ENCODE measurements at places on chromosomes 1 and 21.

- no peak for DNase-seq
Observed at GRCh38 chr1:93603601-93604000, 78.0 kb downstream of the BCAR3 start.

DNA sequence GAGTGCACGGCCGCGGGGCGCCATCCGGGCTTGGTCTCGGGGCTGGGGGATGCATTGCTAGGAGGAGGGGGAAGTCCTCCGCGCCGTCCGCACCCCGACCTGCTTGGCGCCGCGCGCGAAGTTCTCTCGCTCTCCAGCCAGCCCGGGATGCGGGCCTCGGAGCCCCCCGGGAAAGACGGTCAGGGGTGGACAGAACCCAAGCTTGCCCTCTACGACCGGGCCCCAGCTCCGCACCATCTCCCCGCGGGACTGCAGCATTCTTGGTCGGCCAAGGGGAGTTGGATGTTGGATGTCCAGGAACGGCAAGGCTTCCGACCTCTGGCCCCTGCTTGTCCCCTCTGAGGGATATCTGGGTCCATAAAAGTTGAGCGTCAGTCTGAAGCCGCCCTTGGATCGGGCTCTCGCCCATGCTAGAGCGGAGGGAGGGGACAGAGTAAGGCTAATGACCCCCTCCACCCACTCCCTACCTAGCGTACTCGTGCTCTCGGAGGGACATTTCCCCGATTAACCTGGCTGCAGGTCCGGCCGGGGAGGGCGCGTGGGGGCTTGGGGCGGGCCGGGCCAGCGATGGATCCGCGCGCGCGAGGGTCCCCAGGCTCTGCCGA, 522 bp downstream of the DISP3 start:
- DNase-seq: no peak

GRCh38 chr1:83978056-83978455, 20.9 kb downstream of the TTLL7 start:
- no peak for DNase-seq

DNA sequence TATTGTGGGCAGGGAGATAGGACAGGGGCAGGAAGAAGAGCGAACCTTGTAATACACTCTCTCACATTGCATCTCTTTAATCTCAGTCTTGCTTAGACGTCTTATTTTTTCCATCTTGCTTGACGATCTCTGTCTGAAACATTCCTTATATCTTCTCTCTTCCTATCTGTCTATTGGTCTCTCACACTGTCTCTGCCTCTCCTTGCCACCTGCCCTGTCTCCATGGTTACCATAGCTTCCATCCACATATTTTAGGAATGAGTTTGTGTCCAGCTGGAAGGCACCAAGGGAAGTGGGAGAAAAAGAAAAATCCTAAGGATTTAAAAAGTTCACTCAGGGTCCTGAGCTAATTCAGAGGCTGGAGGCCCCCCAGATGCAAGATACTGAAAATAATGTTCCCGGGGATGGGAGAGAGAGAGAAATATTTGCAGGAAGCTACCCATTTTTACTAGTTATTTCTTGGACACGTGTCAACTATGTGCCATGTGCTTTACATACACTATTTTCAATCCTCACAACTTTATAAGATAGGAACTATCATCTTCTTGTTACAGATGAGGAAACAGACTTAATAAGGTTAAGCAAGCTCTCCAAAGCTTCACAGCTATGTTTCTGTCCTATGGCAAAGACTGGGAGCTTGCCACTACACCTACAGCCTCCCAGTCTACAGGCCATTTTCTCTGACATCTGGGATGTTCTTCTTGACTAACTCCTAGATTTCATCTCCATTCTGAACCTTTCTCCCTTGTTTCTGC, 933 bp downstream of the ANKRD34A start:
- DNase-seq: no peak

- no peak for DNase-seq
Observed at GRCh38 chr1:244106837-244107493, 55.9 kb downstream of the ZBTB18 start.

DNA sequence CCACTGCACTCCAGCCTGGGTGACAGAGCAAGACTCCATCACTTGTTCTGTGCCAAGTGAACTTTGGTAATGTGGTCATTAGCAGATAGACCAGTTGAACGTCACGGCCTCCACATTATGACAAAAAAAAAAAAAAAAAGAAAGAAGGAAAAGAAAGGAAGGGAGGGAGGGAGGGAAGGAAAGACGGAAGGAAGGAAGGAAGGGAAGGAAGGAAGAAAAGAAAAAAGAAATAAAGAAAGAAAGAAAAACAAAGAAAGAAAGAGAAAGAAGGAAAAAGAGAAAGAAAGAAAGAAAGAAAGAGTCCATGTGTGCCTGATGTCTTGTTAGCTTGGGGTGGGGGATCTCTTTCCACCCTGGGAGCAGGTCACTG, 45.3 kb downstream of the SIM2 start:
- no peak for DNase-seq

DNA sequence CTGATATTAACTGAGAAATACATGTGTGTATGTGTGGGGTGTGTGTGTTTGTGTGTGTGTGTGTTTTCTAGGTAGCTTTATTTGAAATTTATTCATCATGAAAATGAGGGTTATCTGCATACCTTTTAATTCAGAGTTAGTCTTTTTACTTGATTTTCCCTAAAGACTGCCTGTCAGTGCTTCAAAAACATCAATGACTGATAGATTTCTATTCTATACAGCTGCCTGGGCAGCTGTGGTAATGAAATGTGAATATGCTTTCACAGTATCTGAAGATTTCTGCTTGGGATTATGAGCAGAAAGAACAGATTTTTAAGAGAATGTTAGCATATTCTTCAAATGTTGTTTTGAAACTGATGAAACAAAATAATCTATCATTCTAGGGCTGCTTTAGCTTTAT, 119.7 kb upstream of the ZRANB2 start:
- DNase-seq: no peak

DNA sequence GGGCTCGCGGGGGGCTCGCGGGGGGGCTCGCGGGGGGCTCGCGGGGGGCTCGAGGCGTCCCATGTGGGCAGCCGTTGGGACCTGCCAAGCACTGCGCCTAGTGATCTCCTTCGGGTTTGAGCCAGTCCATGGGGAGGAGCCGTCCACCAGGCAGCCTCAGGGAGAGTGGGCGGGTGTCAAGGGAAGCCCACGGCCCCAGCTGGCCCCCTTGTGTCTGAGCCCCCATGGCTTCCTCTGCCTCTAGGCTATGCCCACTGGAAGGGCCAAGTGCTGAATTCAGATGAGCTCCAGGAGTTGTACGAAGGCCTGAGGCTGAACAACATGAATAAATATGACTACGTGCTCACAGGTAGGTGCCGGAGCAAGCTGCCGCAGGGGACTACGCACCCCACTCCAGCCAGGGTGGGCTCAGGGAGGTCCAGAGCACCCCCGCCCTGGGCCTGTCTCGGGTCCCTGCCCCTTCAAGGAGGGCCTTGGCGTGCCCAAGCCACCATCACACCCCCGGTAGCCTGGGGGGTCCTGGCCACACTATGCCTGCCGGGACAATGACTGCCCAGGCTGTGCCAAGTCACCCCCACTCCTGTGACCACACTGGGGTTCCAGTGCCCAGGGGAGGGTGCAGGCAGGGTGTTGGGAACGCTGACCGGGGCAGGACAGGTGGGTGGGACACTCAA, 22.6 kb downstream of the PDXK start:
- DNase-seq: no peak

DNA sequence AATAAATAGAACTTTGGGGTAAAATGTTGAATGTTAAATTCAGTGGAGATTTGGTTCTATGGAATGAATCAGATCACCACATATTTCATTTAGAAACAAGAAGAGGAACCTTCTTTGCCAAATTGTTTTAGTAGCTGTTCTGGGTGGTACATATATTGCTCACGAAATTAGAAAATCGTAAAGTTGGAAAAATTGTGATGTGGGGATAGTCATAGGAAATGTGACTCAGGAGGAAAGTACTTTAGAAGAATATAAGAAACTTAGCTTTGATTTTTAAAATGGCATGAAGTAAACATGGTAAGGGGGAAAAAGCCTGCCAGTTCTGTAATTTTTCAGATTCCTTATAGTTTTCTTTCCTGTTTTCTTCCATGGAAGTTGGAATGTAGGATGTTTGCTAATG, 27.4 kb downstream of the RRP15 start:
- DNase-seq: no peak

- no peak for DNase-seq
Observed at GRCh38 chr1:112991402-112992120, 35.6 kb upstream of the SLC16A1 start.
